Neural crest cell (in vitro differentiated cells): ENCODE measurements at places on chromosomes 6 and 20. TPM values are rescaled to one million over a fixed set of nuclear protein-coding genes. Genes with fewer than 3 reads are reported as not detected.

Gene UST
- total RNA-seq, result 5.5 and 6.1 TPM in 2 replicates

GRCh38 chr6:141394565-141395051, 738.1 kb upstream of the GJE1 start:
- H3K27me3 ChIP-seq, result no peaks in the 10 kb centered on the region
- H3K27ac ChIP-seq, result no peak overlapping the region
- H3K36me3 ChIP-seq, result no peaks in the 10 kb centered on the region
- H3K4me1 ChIP-seq, result no peaks in the 10 kb centered on the region
- no peak overlapping the region for H3K4me3 ChIP-seq

Gene SEC63
- total RNA-seq, result 109 and 114 TPM in 2 replicates

DNA sequence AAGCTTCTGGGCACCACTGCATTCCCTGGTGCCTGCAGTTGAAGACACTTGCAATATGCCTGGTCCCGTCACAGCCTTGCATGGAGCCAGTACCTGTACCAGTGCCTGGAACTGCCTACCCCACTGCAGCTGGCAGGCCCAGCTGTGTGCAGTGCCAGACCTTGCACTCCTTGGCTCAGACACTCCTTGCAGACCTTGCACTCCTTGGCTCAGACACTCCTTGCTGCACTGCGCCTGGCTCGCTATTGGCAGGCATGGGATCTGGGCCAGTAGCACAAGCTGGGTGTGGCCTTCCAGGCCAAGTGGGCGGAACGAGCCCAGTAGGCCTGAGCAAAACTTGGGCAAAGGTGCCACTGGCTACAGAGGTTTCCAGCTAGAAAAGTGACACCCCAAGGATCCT, 1189.1 kb downstream of the GRIK2 start:
- H3K4me3 ChIP-seq, result no peak overlapping the region
- no peaks in the 10 kb centered on the region for H3K4me1 ChIP-seq
- DNase-seq, result no peak
- H3K36me3 ChIP-seq, result no peaks in the 10 kb centered on the region
- H3K27ac ChIP-seq, result no peak overlapping the region

DNA sequence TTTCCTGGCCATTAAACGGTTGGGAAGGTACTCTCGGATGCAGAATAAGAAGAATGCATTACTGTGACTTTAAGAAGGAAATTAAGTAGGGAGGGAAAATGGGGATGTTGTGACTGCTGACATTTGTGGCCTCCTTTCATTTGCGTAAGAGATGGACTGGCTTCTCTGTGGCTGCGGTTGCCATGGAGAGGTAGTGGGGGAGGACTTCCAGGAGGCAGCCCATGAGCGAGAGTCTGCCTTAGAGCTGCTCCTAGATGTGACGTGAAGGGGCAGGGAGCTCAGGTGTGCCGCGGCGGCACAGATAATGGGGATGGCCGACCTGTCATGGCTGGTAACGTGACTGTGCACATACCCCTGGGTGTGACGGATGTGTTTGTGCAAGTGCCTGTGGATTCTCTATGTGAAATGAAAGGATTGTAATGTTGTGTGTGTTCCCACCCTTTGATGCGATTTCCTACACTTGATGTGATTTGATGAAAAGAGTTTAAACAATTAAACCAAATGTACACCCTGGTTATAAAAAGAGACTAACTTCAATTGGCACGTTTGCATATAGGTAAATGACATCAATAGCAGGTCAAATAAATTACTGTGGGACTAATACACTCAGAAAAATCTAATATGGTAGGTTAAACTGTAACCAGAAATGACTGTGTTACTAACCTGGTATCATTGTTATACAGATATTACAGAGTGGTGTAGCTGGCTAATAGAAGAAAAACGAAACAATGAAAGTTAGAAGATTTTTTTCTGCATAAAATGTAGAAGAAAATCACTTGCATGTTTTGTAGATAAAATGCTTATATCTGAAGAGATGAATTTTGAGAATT, 48.9 kb downstream of the HIVEP1 start:
- DNase-seq, result peak; percentile 23
- peak overlapping the region; percentile 7 for H3K27ac ChIP-seq
- H3K4me1 ChIP-seq, result peaks cover 23% of the 10 kb centered on the region
- H3K27me3 ChIP-seq, result no peaks in the 10 kb centered on the region

GRCh38 chr20:52746770-52747169, 225.4 kb upstream of the TSHZ2 start:
- DNase-seq, result no peak
- no peaks in the 10 kb centered on the region for H3K27me3 ChIP-seq
- no peaks in the 10 kb centered on the region for H3K4me1 ChIP-seq
- H3K27ac ChIP-seq, result no peak overlapping the region
- no peak overlapping the region for H3K4me3 ChIP-seq
- no peaks in the 10 kb centered on the region for H3K36me3 ChIP-seq

GRCh38 chr6:113287396-113287795, 569.7 kb upstream of the MARCKS start:
- H3K27ac ChIP-seq, result no peak overlapping the region
- peaks cover 18% of the 10 kb centered on the region for H3K36me3 ChIP-seq
- no peaks in the 10 kb centered on the region for H3K4me1 ChIP-seq
- no peak for DNase-seq
- H3K4me3 ChIP-seq, result no peak overlapping the region

- H3K27me3 ChIP-seq, result no peaks in the 10 kb centered on the region
- H3K36me3 ChIP-seq, result no peaks in the 10 kb centered on the region
- H3K4me3 ChIP-seq, result peak overlapping the region; percentile 67
- peaks cover 77% of the 10 kb centered on the region for H3K4me1 ChIP-seq
- DNase-seq, result no peak
Observed at GRCh38 chr6:139475646-139476045, 101.2 kb upstream of the CITED2 start.

GRCh38 chr6:148840256-148840655, 93.4 kb downstream of the UST start:
- no peaks in the 10 kb centered on the region for H3K36me3 ChIP-seq
- H3K4me3 ChIP-seq, result no peak overlapping the region
- no peaks in the 10 kb centered on the region for H3K27me3 ChIP-seq
- H3K4me1 ChIP-seq, result no peaks in the 10 kb centered on the region
- H3K27ac ChIP-seq, result no peak overlapping the region
- no peak for DNase-seq

DNA sequence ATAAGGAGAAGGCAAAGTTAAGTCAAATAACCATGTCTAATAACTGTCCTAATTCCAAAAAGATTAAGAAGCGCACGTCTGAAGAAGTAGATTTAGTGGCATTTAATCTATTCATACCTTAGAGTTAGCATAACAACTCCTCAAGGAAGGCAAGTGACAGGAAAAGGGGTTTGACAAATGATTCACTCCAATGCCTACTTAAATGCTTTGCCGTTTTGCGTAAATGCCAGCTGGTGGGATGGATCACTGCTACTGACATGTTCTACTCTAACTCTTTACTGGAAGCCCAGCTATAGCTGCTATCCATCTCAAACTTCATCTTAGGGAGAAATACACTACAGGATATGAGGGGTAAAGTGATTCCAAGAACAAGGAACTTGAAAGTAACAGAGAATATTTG, 347.3 kb upstream of the RUNX2 start:
- H3K4me1 ChIP-seq, result peaks cover 3% of the 10 kb centered on the region
- no peak overlapping the region for H3K27ac ChIP-seq
- DNase-seq, result no peak

GRCh38 chr6:169810066-169810989, 58.9 kb downstream of the ERMARD start:
- H3K4me3 ChIP-seq, result no peak overlapping the region
- no peak overlapping the region for H3K27ac ChIP-seq
- DNase-seq, result no peak
- H3K36me3 ChIP-seq, result peaks cover 3% of the 10 kb centered on the region

DNA sequence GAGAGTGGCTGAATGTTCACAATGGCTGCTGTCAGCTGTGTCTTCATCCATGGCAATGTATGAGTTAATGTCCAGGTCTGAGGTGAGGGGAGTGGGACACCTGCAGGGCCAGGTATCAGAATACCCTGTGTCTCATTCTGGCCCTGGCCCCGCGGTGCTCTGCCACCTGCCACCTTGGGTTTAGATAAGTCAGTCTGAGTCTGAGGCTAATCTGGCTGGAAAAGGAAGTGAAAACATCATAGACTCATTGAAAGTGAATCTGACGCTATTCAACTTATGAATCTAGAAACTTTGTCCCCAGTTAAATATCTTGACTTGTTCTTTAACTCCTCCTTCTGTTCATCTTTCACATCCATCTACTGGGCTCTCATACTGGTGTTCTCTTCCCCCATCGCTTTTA, 267.1 kb upstream of the JAG1 start:
- no peak overlapping the region for H3K4me3 ChIP-seq
- no peak for DNase-seq
- no peak overlapping the region for H3K27ac ChIP-seq
- H3K36me3 ChIP-seq, result no peaks in the 10 kb centered on the region
- no peaks in the 10 kb centered on the region for H3K4me1 ChIP-seq
- H3K27me3 ChIP-seq, result no peaks in the 10 kb centered on the region

Gene SALL4
- 90.7 and 91.1 TPM in 2 replicates for total RNA-seq

Gene NKX2-4
- total RNA-seq, result not detected in 2 replicates

Gene CBLN4
- total RNA-seq, result not detected in 2 replicates

GRCh38 chr20:62938105-62938888, at the start of gene GID8:
Gene GID8, plus strand, starts transcription at chr20:62938147. Its CDS starts 3,356 bp downstream, at chr20:62941503.
- peak within 1 kb of the TSS; percentile 98 for H3K4me3 ChIP-seq
- peak within 1 kb of the TSS; percentile 99 for H3K27ac ChIP-seq
- peaks cover 27% of the 10 kb centered on the region for H3K4me1 ChIP-seq
- DNase-seq, result peak; percentile 43

DNA sequence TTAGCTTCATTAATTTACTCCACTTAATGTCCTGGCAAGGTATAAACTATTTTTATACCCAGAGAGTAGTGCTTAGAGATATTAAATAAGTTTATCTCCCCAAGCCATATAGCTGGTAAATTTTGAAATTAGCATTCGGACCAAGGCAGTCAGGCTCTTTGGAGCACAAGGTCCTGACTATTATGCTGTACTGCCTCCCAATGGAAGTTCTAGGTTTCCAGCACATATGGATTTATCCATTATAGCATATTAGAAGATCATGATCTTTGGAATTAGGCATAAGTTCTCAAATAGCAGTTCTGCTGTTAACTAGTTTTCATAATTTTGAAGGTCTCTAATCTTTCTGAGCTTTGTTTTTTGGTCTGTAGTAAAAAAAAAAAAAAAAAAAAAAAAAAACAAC, 835.3 kb upstream of the EPHA7 start:
- H3K4me3 ChIP-seq, result no peak overlapping the region
- no peaks in the 10 kb centered on the region for H3K36me3 ChIP-seq
- no peaks in the 10 kb centered on the region for H3K27me3 ChIP-seq
- H3K4me1 ChIP-seq, result no peaks in the 10 kb centered on the region

DNA sequence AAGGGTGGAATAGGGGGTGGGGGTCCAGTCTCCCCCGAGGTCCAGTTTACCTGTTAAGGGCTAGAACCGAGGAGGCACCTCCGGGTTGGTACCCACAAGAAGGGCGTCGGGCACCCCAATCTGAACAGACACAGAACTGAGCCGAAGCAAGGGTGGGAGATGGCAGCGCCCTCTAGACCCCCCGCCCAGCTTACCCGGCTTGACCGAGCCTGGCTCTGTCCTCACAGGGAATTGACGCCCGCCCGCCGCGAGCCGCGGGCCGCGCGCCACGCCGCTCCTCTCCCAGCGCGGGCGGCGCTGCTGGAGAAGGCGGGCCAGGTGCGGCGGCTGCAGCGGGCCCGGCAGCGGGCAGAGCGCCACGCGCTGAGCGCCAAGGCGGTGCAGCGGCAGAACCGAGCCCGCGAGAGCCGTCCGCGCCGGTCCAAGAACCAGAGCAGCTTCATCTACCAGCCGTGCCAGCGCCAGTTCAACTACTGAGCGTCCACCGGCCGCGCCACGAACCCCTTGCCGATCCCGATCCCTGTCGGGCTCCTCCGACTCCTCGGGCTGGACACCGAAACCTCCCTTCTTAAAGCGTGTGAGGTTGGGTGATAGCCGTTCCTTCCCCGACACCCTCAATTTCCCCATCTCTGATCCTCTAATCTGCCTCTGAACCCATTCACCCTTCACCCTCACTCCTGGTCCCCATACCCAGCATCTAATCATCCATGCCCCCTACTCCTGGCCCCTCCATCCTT, 5.9 kb downstream of the TP53INP2 start:
- peak overlapping the region; percentile 93 for H3K4me3 ChIP-seq
- peaks cover 4% of the 10 kb centered on the region for H3K36me3 ChIP-seq
- peak; percentile 36 for DNase-seq
- H3K27me3 ChIP-seq, result peaks cover 31% of the 10 kb centered on the region

Gene PRELID3B
- 45.3 and 53.6 TPM in 2 replicates for total RNA-seq

Gene SIRPB1
- 0.77 and 1.5 TPM in 2 replicates for total RNA-seq

DNA sequence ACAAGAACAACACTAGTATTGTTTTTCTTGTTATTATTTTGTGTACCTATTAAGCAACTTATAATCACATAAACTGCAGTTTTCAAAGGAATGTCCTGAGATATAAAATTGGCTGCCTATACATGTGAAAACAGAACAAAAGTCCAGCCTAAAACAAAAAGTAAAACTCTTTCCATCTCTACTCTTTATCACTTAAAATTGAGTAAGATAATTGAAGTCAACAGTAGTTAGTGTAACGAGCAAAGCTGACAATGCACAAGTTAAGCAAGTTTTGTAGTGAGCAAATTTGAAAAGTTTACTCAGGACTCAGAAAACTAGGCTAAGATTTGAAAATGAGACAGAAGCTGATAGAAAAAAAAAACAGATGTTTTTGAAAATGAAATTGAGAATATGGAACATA, 941.4 kb upstream of the MAN1A1 start:
- no peak overlapping the region for H3K27ac ChIP-seq
- H3K27me3 ChIP-seq, result no peaks in the 10 kb centered on the region
- no peaks in the 10 kb centered on the region for H3K36me3 ChIP-seq
- DNase-seq, result no peak
- H3K4me3 ChIP-seq, result no peak overlapping the region

Gene PNLDC1
- total RNA-seq, result 0.49 TPM in 1 of 2 replicates, not detected in the other

- no peak for DNase-seq
- peaks cover 5% of the 10 kb centered on the region for H3K36me3 ChIP-seq
- H3K4me1 ChIP-seq, result peaks cover 7% of the 10 kb centered on the region
- no peak overlapping the region for H3K27ac ChIP-seq
Observed at GRCh38 chr6:38572186-38572813, 67.4 kb downstream of the BTBD9 start.

DNA sequence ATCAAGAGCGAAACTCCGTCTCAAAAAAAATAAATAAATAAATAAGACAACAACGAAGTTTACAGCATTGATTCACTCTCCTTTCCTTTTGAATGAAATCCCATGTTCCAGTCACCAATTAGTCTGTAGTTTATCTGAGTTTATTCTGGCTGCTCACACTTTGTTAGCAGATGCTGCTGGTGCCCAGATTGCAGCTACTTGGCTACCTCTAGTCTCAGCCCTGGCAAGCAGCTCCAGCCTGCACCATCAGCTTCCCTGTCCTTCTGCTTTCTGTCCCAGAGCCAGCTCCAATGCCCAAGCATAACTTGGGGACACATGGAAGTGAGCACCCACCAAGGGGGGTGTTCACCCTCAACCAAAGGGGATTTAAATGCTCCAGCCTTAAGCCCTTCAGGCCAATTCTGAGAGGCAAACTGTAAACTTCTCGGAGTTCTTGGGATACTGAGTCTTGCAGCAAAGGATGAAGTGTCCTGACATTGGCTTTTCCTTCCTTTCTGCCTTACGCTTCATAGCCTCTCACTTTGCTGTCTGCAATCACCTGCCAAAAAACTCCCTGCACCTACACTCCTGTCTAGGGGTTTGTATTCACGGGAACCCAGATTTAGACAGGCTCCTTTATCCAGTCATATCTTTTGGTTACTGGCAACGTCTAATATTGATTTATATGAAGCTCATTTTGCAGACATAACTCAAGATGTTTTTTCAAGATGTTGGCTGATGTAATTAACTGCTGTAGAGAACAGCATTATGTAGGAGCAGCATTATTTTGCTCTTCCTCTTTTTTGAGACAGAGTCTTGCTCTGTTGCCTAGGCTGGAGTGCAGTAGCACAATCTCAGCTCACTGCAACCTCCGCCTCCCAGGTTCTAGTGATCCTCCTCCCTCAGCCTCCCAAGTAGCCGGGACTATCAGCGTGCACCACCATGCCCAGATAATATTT, 9.8 kb upstream of the TASP1 start:
- H3K4me3 ChIP-seq, result no peak overlapping the region
- no peak for DNase-seq
- H3K4me1 ChIP-seq, result peaks cover 24% of the 10 kb centered on the region
- no peaks in the 10 kb centered on the region for H3K36me3 ChIP-seq
- H3K27me3 ChIP-seq, result peaks cover 22% of the 10 kb centered on the region
